ENCODE measurements at places on chromosomes 1 and 21.

GRCh38 chr1:153548722-153549688 is at the start of gene S100A3:
Gene S100A3 (minus strand): TSS chr1:153549258. CDS start chr1:153548485, 773 bp downstream.
- peak; percentile 82 for DNase-seq

DNA sequence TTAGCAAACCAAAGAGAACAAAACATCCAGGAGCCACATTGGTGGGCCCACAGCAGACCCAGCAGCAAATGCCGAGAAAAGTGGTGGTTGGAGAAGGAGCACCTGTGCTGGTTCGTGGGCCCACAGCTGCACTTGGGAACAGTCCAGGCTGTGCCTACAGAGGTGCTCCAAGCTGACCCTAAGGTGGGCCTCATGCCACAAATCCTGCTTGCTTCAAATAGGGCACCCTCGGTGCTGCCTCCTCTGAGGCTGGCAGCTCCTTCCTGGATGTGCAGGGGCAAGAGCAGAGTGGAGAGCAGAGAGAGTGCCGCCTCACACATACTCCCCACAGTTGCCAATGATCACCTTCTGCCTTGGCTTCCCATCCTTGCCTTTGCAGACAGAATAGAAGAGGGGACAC is 40.1 kb downstream of the BMP8A start:
- no peak for DNase-seq

DNA sequence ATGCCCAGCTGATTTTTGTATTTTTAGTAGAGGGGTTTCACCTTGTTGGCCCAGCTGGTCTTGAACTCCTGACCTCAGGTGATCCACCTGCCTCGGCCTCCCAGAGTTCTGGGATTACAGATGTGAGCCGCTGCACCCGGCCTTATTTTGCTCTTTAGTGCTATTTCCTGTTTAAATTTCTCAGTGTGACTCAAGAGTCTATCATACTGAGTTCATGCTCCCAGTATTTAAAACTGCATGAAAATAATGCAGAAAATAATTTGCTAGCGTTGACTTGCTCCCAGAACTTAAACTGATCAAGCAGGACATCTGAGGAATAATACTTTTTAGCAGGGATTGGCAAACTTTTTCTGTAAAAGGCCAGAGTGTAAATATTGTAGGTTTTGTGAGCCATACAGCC is 86.4 kb upstream of the C1orf21 start:
- DNase-seq: no peak

- no peak for DNase-seq
These were observed 24.9 kb upstream of the FMO2 start for GRCh38 chr1:171160211-171160610.

DNA sequence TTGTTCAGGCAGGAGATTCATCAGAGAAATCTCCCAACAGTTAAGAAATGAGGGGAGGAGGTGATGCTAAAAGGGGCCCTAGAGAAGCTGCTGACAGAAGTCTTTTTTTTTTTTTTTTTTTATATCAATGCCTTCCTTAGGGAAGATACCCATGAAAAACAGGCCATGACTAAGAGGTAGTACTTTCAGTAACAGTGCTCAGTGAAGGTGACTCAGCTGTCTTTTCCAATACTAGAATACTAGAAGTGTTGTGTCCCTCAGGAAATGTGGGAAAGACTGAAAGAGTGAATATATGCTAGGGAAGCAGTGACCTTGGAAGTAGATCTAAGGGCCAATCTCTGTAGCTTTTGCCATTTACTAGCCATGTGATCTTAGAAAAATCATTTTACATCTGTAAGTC is 52.4 kb upstream of the SLFNL1 start:
- DNase-seq: no peak

DNA sequence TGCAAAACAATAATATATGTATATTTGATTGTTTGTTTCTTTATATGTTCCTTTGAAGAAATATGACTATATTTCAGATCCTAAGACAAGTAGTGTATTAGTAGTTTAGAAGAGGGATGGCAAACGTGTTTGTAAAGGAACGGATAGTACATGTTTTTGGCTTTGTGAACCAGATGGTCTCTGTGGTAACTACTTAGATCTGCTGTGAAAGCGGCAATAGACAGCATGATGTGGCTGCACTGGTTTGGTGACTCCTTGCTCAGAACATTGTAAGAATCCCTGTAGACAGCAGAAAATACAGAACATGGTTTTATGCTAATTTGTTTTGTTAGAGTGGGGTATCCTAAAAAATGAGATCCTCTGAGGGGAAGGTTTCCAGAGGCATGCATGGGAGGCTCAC is 3.1 kb downstream of the ACADM start:
- DNase-seq: no peak

- DNase-seq: no peak
These were observed 27.8 kb downstream of the FBXO28 start for GRCh38 chr1:224141693-224142092.

- DNase-seq: no peak
These were observed 13.0 kb upstream of the KLHDC8A start for GRCh38 chr1:205369701-205370123.
